Activated T-helper 2 cell treated with anti-CD3 and anti-CD28 coated beads, Interferon-gamma antibody, Interleukin-2, Interleukin-4, amounts not matched to agents 10 μg/mL and 5 μg/mL and 100 μg/mL, durations not matched to agents 14 hours and 24 hours and 36 hours (primary cell): ENCODE measurements at places on chromosomes 2 and 18. TPM values are rescaled to one million over a fixed set of nuclear protein-coding genes. Genes with fewer than 3 reads are reported as not detected.

SPP2 gene
- not detected in 2 replicates for total RNA-seq

ZNF804A gene
- total RNA-seq, result not detected in 2 replicates

LYG2 gene
- not detected in 2 replicates for total RNA-seq

MC4R gene
- not detected in 2 replicates for total RNA-seq

HRH4 gene
- total RNA-seq, result 0.16 and 0.21 TPM in 2 replicates

GALNT5 gene
- not detected in 2 replicates for total RNA-seq

PLEKHH2 gene
- total RNA-seq, result 21.3 and 25.1 TPM in 2 replicates

NAB1 gene
- total RNA-seq, result 30.9 and 32.9 TPM in 2 replicates

CEP192 gene
- 37.2 and 37.4 TPM in 2 replicates for total RNA-seq

TMEM169 gene
- total RNA-seq, result 1.3 and 1.6 TPM in 2 replicates

ANKRD23 gene
- total RNA-seq, result 7.0 and 9.1 TPM in 2 replicates

GPR75 gene
- total RNA-seq, result 2.4 TPM in 2 replicates

PPP1R1C gene
- not detected in 2 replicates for total RNA-seq
